GM10248 (cell line): ENCODE measurements at places on chromosomes 5 and 9.
A peak's percentile ranks its signal among the peaks of the same experiment; 100 is the strongest.

DNA sequence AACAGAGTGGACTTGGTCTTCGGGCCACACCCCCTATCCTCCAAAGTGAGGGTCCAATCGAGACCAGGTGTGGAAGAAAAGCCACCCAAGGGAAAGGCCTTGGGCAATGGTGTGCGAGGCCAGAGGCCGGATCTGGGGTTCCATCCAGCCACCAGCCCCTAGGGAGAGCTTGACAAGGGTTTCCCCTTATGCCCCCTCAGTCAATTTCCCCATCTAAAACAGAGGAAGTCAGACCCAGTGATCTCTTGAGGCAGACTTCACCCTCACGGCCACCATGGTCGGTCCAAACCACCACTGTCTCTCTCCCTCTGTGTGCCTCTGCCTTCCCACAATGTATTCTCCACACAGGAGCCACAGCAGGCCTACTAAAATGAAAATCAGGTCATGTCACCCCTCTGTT is 82.9 kb downstream of the C5orf15 start:
- DNase-seq: no peak

DNA sequence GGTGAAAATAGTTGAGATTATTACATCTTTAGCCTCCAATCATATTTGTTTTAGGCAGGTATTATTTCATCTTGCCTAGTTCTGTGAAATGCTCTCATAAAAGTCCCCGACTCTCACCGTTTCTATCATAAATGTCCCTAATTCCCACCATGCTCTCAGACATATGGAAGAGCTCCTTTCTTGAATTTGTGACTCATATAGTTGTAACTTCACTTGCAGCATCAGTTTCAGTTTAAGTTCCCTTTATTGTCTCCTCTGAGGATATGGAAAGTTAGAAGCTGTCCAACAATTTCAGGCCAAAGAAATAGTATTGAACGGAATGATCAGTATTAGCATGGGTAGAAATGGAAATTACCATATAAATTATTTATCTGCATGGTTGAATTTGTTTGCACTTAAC is 187.5 kb upstream of the NR4A3 start:
- DNase-seq: no peak

- no peak for DNase-seq
These were observed 1.1 kb downstream of the FAT2 start for GRCh38 chr5:151589878-151590570.

- DNase-seq: no peak
These were observed 2.8 kb downstream of the TENT4A start for GRCh38 chr5:6715758-6716628.

DNA sequence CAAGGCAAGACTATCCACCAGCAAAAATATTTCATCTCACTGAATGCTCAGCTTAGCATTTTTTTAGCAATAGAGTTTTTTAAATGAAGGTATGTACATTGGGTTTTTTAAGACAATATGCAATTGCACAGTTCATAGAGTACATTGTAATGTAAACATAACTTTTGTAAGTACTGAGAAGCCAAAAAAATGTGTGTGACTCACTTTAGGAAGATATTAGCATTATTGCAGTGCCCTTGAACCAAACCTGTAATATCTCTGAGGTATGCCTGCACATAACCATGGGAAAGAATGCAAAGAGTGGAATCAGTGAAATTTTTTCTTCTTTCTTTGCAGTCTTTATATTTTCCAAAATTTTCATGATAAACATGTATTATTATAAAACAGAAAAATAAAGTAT is 1533.3 kb upstream of the WWC1 start:
- DNase-seq: no peak

DNA sequence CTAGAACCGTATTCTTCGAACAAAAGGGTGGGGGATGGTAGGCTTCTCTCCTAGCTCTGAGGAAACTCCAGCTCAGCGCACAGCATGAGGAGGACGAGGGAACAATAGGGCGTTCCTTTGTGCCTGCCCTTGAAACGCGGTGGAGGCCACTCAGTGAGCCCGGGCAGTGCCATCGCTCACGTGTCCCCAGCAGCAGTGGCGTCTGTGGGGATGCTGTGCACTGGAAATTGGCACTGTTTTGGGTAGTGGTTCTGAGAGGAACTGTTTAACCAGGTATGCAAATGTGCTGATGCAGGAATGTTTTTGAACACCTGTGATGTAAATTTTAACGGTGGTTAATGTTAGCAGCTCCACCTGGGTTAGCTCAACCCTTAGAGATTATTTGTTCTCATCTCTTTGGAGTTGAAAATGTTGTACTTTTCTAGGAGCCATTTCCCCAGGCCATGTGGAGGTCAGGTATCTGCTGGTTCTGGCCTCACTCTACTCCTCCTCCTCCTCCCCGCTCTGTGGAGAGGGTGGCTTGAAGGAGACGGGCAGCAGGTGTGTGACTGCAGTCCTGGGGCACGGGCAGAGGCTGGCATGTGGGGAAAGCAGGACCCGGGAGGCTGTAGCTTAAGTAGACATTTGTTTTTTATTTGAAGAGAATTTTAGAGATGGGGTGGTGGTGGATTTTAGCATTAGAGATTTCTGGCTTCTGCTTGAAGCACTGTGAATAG is 48.3 kb downstream of the EHMT1 start:
- DNase-seq: no peak

DNA sequence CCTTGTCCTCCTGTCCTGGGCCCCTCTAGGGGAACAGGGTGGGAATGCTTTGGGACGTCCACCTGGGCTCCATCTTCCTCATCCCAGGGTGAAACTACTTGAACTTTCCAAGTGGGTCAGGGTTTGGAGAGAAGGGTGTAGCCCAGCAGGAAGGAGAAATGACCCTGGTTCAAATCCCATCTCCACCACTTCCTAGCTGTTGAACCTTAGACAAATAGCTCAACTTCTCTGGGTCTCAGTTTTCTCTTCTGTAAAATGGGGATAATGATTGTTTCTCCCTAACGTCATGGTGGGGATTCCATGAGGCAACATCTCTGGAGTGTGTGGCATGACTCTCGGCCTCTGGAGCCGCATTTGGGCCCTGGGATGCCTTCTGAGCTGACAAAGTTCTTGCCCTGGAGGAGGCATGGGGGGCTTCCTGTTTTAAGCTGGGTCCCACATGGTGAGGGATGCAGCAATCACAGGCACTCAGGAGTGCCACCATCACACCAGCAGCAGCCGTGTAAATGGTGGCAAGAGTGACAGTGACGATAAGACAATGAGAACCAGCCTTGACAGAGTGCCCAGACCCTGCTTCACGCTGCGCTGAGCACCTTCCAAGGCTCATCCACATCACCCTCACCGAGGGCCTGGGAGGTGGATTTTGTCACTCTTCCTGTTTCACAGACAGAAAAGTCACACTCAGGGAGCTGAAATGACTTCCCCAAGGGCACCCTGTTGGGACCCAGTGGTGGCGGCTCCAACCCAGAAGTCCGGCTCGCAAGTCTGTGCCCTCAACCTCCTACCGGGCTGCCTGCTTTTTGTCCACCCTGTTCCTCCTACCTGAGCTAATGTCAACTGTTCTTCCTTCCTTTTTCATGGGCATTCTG is 69.5 kb upstream of the IER5L start:
- no peak for DNase-seq

- DNase-seq: no peak
These were observed 31.7 kb downstream of the PRRX2 start for GRCh38 chr9:129696944-129697655.

DNA sequence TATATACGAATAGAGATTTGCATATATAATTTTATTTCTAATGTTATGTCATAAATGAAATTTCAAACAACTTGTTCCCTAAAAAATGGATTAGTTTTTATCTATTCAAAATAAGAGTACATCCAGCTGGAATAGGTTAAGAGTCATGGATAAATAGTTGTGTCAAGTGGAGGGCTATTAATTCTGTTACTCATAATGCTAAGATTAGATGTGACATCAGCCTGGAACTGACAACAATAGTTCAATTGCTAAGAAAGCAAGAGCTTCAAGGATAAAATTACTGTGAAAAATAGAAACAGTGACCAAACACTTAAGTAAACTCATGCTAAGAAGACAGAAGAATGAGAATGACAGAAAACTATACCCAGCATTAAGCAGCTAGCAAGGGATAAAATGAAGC is 92.2 kb upstream of the CDH9 start:
- DNase-seq: no peak

DNA sequence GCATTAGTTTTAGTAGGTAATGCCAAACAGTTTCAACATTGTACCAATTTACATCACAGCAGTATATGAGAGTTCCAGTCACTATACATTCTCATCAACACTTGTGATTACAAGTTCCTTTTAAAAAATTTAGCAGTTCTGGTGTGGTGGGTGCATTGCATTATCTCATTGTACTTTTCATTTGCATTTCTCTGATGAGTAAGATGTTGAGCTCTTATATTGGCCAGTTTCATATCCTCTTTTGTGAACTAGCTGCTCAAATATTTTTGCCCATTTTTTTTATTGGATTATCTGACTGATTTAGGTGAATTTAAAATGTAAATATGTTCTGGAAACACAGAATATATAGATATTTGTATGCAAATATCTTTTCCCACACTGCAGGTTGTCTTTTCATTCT is 160.9 kb upstream of the NR3C1 start:
- DNase-seq: peak; percentile 32

GRCh38 chr9:95513711-95514110 is 3.1 kb downstream of the PTCH1 start:
- no peak for DNase-seq

- no peak for DNase-seq
These were observed 83.7 kb downstream of the LNPEP start for GRCh38 chr5:97019435-97020117.

- DNase-seq: no peak
These were observed 140.8 kb downstream of the FGF1 start for GRCh38 chr5:142544946-142545649.

GRCh38 chr9:37943345-37944265 is 39.7 kb upstream of the SLC25A51 start:
- DNase-seq: no peak

GRCh38 chr5:87872986-87873385 is 395.7 kb downstream of the TMEM161B start:
- no peak for DNase-seq

DNA sequence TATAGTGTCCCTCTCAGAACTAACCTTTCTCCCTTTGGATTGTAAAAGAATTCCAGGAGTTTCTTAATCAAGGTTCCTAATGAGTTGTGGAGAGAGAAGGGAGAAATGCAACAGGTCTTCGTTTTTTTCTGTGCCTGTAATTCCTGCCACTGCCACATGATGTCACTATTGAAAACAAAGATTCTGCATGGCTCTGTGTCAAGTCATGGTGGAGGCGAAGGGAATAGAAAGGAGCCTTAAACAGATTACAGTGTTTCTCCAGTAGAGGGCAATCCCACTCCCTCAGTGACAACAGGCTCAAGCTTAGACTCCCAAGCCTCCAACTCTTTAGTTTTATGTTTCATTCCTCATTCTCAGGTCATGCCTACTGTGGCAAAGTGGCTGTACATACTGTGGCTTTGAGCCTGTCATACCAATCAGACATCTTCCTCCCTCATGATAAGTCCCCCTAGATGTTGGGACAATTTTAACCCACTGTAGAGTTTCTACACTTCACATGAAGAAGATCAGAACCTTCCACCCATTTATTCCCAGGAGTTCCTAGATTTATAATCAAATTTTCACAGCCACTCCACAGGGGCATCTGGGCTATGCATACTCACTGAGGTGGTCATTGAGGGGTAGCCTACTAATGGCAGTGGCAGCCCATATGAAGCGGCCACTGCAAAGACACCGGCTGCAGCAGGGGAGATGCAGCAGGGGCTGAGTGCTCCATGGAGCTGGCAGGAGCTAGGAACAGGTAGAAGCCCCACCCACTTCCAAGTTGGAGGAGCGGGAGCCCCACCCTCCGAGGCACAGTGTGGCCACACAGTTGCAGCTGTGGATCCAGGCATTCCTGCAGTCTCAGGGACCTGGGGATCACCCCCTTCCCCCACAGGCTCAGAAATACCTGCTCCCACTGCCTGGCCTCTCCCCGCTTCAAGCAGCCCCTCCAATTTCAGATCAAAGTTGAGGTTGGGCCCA is 97.4 kb upstream of the TRIM32 start:
- DNase-seq: peak; percentile 44

DNA sequence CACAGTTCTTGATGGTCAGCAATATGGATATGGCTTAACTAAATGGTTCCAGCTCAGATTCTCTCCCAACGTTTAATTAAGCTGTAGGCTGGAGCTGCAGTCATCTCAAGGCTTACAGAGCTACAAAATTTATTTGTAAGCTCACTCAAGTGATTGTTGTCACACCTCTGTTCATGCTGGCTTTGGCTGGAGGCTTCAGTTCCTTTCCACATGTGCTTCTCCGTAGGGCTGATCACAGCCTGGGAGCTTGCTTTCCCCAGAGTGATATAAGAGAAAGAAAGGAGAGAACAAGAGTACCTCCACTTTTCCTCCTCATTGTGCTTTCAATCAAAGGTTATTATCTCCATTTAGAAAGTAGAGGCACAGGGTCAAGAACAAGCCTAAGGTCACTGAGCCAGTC is 182.7 kb upstream of the KCNN2 start:
- no peak for DNase-seq

- no peak for DNase-seq
These were observed 392.6 kb upstream of the BRINP1 start for GRCh38 chr9:119761812-119762211.
